ENCODE measurements at places on chromosomes 3 and 15.

- peak; percentile 32 for DNase-seq
These were observed 30.7 kb downstream of the NBEAL2 start for GRCh38 chr3:47010111-47010712.

- DNase-seq: no peak
These were observed 30.0 kb downstream of the SLC6A11 start for GRCh38 chr3:10845839-10846656.

- DNase-seq: no peak
These were observed 469.0 kb downstream of the EPHA3 start for GRCh38 chr3:89576417-89576816.

DNA sequence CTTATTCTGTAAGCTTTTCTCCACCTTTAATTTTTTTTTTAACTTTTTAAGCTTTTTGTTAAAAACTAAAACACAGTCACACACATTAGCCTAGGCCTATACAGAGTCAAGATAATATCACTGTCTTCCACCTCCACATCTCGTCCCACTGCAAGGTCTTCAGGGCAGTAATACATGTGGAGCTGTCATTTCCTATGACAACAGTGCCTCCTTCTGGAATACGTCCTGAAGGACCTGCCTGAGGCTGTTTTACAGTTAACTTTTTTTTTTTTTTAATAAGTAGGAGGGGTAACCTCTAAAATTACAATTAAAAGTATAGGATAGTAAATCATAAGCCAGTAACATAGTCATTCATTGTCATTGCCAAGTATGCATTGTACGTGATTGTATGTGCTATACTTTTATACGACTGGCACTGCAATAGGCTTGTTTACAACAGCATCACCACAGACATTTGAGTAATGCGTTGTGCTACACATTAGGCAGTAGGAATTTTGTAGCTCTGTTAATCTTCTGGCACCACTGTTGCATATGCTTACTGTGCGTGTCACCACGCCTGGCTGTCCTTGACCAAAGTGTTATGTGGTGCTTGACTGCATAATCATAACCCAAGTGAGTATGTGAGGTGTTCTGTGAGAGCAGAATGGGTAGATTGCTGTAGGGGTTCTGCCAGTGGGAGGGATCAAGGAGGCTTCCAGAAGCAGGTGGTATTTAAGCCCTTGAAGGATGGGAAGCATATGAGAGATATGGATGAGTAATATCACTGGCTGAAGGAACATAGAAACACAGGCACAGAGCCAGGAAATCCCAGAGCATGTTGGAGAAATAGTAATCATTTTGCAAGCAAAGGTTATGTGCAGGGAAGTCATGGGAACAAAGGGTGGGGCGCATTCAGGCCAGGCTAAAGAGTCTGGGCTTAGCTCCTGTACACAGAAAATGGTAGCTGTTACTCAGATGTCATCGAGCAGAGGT is 18.3 kb downstream of the FBXO22 start:
- DNase-seq: no peak

- peak; percentile 46 for DNase-seq
These were observed 1.1 kb downstream of the TMED3 start for GRCh38 chr15:79311901-79312553.

DNA sequence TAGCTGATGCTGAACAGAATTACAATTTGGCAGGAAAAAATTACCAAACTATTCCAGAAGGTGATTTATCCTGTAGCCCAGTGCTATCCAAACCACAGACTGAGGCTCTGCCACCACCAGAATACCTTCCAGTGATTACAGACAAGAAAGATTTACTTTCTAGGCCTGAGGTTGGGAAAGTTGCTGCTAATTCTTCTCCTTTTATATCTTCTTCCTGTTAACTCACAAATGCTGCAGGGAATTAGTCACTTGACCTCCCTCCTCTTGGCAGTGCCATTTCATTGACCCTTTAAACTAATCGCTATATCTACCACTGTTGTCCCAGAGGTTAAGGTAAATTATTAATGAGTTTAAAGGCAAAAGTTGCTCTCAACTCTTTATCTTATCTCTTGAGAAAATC is 118.4 kb downstream of the CTNNB1 start:
- no peak for DNase-seq

GRCh38 chr3:33808559-33808958 is 10.1 kb downstream of the PDCD6IP start:
- no peak for DNase-seq

- DNase-seq: no peak
These were observed 764.8 kb upstream of the NR2F2 start for GRCh38 chr15:95565690-95566089.

DNA sequence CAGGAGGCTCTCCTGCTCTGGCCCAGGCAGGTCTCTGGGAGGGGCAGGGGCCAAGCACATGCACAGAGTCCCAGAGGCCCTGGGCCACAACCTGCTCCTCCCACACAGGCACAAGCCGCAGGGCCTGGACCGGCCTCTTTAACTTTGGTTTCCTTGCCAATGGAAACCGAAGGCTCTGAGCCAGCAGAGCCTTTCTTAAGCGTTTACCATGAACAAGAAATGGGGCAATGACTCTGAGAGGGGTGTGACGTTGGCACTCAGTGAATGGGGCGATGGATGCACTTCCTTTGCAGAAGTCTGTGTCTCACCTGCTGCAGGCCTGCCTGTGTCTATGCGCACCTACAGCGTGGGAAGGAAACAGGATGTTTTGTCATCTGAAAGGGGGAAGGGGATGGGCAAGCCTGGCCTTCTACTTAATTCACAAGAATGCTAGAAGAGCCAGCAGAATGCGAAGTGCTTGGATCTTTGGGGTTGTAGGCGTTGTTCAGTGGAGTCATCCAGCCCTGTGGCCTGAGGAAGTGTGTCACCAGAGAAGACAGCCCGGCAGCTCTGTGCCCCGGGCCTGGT is 41.8 kb downstream of the IFT122 start:
- DNase-seq: no peak

DNA sequence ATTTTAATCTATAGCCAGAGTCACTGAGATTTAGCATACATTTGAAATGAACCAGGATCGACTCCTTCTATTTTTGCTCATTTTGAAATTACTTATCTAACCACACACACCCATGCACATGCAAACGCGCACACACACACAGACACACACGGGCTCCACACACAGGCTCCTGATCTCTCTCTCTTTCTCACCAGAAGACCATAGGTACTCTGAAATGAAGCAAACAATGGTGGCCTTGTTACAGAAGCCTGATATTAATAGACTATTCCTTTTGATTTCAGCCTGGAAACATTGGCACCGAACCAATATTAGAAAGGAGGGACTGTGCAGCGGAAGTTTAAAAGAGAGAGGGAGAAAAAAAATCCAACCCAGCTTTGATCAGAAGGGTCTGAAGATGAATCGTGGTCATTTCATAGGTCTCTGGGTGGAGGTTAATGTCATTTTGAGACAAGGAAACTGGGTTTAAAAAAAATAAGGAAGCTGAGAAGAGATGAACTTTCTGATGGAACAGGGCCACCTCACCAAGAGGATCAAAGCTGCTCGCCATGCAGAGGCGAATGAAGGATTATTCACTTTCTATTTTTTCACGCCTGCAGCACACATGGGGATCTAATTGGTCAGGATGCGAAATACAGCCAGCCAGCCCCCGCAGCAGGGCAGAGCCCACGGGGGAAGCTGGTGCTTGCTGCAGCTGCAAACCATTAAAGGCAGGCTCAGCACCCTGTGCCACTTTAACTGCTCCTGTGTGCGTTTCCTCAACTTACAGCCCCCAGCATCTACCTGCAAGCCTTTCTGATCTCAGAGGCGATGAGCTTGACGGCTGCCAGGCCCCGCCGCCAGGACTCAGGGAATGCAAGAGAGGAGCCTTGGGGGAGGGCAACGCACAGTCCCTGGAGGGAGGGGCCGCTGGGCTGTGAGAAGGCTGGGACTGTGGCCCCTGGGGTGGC is 88.8 kb downstream of the HES1 start:
- no peak for DNase-seq

GRCh38 chr3:64382153-64382552 is 156.9 kb upstream of the PRICKLE2 start:
- no peak for DNase-seq

GRCh38 chr3:157111518-157111917 is 48.4 kb downstream of the CCNL1 start:
- DNase-seq: no peak

DNA sequence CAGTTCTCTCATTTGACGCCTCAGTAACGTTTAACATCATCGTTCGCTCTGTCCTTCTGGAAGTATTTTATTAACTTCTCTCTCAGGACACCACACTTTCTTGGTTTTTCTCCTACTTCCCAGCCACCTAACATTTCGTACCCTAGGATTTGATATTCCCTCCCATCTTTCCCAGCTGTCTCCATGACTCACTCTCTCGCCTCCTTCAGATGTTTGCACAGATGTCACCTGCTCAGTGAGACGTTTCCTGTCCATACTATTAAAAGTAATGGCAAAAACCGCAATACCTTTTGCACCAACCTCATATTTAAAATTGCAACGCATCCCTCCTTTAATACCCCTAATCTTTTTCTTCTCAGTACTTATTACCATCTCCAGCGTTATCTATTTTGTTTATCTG is 62.1 kb upstream of the SPRED1 start:
- DNase-seq: no peak
